ENCODE measurements at places on chromosomes 3 and 15.

DNA sequence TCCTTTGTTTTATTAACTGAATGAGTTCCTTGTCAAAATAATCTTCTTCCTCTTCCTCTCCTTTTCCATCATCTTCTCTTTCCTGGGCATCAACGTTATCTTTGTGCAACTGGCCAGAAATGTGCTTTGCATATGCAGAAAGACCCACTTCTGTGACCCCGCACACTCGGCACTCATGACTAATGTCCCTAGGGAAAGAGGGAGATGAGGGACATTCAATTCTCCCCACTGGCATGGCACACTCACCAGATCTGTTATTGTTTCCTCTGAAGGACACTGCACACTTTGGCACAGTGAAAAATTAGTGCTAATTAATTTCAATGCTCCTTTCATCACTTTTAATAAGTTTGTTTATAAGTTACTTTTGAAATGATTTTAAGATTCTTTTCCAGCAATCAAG, 34.0 kb downstream of the ZNF106 start:
- DNase-seq, result no peak

DNA sequence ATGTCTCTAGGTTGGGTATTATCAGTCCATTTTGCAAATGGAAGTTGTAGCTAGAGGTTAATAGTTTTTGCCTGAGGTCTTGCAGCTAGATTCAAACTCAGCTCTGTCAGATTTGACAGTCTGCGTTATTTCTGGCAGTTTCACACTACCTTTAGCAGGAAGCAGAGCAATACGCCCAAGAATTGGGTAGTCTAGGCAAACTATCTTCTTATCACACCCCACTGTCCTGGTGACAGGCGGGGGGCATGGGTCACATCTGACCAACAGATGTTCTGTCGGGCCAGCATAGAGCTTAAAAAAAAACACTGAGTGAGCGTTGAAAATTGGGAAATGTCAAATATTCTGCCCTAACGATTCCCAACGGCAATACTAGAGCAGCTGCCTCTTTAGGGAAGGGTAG, 5.7 kb downstream of the GPR160 start:
- DNase-seq, result no peak

DNA sequence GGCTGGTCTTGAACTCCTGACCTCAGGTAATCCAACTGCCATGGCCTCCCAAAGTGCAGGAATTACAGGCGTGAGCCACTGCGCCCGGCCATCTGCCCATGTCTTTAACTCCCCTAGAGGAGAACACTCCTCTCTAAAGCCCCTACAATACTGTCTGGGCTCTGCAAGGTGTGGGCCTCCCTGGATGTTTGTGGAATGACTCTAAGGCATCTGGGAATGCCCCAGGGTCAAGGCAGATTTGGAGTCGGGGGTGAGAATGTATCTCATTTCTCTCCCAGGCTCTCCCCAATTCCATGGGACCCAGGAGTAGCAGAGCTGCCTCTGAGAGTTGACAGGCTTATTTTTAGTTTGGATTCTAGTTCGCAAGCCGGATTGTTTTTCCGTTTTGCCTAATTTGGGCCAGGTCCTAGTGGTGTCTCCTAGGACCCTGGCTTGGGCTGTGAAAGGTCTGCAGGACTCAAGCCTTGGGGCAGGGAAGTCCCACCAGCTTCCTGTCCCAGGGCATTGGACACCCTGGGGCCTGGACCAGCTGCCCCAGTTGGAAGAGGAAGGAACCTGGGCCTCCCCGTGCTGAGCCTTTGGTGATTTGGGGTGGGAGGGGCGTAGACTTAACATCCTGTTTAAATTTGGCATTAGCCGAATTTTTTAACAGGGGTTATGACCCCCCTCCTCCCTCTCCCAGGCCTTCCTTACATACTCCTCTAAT, 53.5 kb downstream of the MAGEF1 start:
- DNase-seq, result no peak

DNA sequence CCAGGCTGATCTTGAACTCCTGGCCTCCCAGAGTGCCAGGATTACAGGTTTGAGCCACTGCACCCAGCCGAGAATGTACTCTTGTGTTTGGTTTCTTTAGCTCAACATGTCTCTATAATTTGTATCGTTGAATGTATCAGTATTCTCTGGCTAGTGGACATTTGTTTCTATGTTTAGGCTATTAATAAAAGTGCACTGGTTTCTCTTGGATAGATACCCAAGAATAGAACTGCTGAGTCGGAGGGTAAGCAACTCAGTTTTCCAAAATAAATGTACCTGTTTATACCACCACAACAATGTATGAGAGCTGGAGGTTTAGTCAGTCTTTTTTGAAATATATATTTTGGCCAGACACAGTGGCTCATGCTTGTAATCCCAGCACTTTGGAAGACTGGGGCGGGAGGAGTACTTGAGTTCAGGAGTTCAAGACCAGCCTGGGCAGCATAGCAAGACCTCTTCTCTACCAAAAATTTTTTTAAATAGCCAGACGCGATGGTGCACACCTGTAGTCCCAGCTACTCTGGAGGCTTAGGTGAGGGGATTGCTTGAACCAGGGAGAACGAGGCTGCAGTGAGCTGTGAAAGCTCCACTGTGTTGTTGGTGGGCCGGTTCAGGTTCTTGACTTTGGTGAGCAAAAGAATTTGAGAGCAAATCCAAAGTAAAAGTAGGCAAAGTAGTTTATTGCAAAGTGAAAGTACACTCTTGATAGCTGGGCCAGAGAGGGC, 7.7 kb upstream of the IVD start:
- DNase-seq, result no peak

GRCh38 chr3:133935843-133936769, 40.4 kb upstream of the RAB6B start:
- DNase-seq, result no peak

GRCh38 chr3:143295201-143296080, 175.9 kb downstream of the CHST2 start:
- DNase-seq, result no peak

DNA sequence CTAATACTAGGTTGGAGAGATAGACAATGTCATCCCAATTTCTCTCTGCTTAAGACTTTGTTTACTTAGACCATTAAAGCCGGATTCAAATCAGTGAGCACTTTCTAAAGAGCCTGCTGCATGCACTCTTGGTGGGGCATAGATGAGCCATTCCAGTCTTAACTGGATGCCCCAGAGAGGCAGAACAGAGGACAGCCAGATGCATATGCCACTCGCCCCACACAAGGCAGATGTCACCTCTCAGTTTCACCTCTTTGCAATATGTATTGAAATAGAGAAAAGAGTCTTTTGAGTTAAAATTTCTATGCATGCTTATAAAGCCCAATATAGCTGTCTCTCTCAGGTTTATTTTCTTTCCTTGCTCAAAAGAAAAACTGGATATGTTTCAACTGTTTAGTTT, 89.5 kb downstream of the LARS2 start:
- no peak for DNase-seq

GRCh38 chr3:194028434-194029004, 107.4 kb upstream of the HES1 start:
- DNase-seq, result no peak

DNA sequence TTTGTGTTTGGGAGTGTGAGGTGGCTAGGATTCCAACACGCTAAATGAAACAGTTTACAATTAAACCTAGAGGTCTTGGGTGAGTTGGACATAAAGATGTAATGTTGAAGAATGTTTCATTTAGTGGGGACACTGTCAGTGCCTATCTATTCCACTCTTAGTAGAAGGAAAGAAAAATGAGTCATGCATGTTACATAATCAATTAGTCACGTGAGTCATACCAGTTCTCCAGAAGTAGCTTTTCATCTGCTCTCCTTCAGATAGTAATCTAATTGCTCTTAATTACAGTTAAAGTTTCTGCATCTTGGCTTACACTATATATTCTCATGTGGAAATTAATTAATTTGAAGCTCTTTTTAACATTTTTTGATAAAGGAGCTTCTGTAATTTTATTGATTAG, 115.7 kb upstream of the P2RY1 start:
- no peak for DNase-seq

DNA sequence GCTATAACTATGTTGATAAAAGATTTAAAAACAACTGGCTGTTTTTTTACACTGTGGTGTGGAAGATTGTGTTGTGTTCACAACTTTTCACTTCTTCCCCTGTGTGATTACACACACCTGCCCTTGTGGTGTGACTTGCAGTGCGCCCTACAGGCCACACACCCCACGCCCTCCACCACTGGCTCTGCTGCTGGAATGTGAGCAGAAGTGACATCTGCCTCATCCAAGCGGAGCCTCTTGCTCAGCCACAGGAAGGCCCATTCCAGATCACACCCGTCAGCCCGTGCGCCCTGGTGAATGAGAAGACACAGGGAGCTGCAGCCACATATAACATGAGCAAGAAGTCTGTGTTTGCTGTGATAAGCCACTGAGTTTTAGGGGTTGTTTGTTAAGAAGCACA, 7.0 kb downstream of the CCR2 start:
- DNase-seq, result no peak

GRCh38 chr15:91284758-91285466, 184.9 kb downstream of the SV2B start:
- no peak for DNase-seq

DNA sequence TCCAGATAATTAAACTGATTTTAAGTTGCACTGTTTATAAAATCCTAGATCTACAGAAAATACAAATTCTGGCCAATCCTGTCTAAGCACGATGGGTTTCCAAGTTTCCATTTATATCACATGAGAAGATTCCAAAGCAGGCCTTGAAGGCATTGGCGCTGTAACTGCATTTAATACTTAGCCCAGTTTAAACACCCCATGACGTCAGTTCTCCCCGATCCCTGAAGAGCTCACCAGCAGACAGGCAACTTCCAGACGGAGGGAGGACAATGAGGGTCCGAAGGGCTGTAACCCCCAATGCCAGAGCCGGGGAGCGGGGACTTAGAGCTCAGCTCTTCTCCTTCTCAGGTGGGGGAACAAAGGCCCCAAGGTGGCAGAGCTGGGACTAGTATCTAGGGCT, 117.3 kb downstream of the XXYLT1 start:
- DNase-seq, result no peak

- DNase-seq, result no peak
These were observed 38.8 kb downstream of the SAXO2 start for GRCh38 chr15:82301296-82302016.

GRCh38 chr3:72694398-72694797, 153.8 kb downstream of the SHQ1 start:
- no peak for DNase-seq

DNA sequence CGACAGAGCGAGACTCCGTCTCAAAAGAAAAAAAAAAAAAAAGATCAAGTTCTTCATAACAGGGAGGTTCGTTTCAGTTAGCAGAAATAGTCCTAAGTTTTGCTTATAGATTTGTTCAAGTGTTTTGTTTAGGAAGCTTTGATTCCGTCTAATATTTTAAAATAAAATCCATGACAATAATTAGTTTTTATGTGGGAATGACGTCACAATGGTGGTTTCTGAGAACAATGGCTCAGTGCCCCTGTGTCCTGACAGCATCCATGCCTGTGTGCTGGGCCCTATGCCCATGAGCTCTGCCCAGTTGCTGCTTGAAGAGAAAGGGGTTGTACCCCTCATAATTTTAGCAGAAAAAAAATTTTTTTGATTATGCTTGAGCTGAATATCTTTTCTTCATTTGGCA, 134.0 kb downstream of the SST start:
- DNase-seq, result no peak

GRCh38 chr15:79179108-79179561, 88.6 kb upstream of the RASGRF1 start:
- DNase-seq, result no peak

Data from stimulated activated CD8-positive, alpha-beta memory T cell treated with anti-CD3 and anti-CD28 coated beads, Interleukin-4, amount 100 ng/mL, for 1 hour (primary cell).